ENCODE measurements at places on chromosomes 7 and 10. TPM values are rescaled to one million over a fixed set of nuclear protein-coding genes. Genes with fewer than 3 reads are reported as not detected.

GPR26 gene
- not detected for total RNA-seq

OGDHL gene
- 0.19 TPM for total RNA-seq

CHCHD3 gene
- 84.6 TPM for total RNA-seq

AGAP9 gene
- 4.3 TPM for total RNA-seq

ZNF853 gene
- 0.65 TPM for total RNA-seq

IFIT2 gene
- 2.7 TPM for total RNA-seq

KLF14 gene
- total RNA-seq: not detected

All from vein endothelial cell (primary cell).